ENCODE measurements at places on chromosomes 11 and 22.

GRCh38 chr11:70467201-70468085 is 69.1 kb downstream of the CTTN start:
- no peak for DNase-seq

DNA sequence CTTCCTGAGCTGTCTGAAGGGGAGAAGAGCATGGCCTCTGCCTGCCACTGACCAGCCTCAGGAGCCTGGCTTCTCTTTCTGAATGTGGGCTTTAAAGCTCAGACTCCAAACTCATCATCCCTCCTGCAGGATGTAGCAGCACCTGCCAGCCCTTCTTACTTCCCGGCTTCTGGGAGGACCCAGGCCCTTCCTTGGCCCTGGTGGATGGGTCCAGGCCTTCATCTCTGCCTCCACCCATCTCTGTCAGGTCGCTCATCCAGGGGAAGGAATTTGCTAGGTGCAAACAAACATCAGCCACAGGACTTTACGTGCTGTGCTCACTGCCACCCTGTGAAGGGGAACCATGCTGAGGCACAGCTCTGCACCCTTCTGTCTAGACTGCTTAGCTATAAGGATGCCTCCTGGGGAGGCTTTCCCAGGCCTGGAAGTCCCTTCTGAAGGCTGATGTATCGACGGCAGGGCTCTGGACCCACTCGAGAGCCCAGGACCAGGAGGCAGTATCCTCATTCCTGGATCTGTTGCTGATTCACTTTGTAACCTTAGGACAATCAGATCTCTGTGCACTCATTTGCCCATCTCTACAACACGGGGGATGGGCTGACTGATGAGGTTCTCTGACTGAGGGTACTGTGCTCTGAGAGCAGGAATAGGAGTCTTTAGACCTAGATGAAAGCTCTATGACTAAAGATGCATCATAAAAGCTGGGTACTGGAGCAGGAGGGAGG is 30.9 kb downstream of the USP35 start:
- no peak for DNase-seq

DNA sequence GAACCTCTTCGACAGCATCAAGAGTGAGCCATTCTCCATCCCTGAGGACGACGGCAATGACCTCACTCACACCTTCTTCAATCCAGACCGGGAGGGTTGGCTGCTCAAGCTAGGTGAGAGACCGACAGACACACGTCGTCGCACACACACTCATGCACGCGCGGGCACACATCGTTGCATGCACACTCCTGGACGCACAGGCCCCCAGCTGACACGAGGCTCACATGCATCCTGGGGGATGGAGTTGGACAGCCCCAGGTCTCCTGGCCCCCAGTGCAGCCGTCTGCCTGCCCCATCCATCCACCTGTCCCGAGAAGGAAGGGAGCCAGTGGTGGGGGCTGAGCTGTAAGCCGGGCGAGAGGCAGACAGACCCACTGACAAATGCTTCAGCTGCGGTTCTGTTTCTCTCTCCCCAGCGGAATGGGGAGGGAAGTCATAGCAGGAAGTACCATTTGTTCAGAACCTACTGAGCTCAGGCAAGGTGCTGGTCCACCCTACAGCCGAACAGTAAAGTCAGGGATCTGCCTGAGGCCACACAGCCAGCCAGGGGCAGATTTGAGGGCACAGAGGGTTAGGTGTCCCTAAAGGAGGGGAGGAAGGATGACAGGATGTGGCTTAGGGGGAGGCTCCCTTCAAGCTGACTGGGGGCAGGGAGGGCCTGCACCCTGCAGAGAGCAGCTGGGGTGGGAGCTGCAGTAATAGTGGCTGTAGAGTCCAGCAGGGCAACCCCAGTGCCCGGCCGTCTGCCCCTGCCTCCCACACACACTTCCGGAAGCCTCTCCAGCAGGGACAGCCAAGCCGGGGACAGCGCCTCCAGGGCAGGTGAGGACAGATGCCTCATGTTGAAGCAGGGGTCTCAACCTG is 27.1 kb downstream of the CYTH4 start:
- DNase-seq, result peak; percentile 49

GRCh38 chr11:47253660-47254059 is 4.1 kb upstream of the NR1H3 start:
- DNase-seq, result no peak

- peak; percentile 4 for DNase-seq
Measured at GRCh38 chr11:8251616-8252295, 11.9 kb downstream of the LMO1 start.

Data from CD4-positive, alpha-beta T cell treated with Interleukin-4 for 1 hour (primary cell).